ENCODE measurements at places on chromosomes 3 and 15.

GRCh38 chr3:52865994-52866393 lies 31.2 kb upstream of the MUSTN1 start:
- DNase-seq, result no peak

DNA sequence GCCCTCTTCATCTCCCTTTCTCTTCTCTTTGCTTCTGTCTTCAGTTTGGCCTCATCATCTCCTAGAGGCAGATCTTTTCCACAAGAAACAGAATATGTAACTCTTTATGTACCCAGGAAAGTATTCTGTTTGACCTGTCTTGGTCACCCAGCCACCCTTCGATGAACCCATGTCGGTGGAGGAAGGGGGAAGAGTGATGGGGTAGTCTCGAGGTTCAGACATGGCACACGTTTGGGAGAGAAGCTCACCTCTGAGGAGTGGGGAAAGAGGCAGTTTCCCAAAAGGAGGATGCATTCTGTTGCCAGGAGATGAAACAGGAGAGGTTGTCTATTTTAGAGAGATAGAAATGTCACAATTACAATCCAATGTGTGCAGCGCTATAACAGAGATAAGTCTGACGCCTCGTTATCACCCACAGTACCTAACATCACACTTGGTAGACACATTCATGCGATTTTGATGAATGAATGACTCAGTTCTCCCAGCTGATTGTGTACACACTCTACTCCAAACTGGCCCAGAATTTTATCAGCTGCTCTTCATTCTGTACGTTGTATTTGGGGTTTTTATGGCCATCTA lies 722 bp upstream of the CCDC50 start:
- no peak for DNase-seq

GRCh38 chr15:60745469-60746061 lies 266.6 kb upstream of the ICE2 start:
- DNase-seq, result no peak

- DNase-seq, result no peak
Measured at GRCh38 chr3:117141812-117142211, 432.2 kb downstream of the TUSC7 start.

DNA sequence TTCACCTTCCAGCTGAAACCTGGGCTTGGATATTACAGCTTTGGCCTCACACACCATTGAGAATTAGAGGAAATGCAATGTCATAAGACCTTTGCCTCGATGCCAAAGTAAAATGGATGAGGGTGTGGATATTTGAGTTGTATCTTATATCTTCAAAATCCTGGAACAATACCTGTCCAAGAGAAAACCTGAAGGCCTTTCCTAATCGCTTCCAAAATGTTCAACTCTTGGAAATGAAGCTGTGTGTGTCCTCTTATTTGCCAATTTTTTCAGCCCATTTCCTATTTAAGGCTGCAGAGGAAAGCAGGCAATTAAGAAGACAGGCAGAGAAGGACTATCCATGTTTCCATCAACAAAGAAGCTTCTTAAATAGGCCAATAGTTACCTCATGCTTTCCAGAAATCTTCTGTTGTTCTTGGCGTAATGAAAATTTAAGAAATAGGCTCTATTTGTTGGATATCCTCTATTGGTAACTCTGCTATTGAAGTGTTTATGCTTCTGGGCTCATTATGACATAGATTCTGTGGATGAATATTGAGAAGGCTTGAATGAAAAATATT lies 99.5 kb upstream of the ZBTB20 start:
- no peak for DNase-seq

GRCh38 chr3:117629505-117629904 lies 919.9 kb downstream of the TUSC7 start:
- no peak for DNase-seq

DNA sequence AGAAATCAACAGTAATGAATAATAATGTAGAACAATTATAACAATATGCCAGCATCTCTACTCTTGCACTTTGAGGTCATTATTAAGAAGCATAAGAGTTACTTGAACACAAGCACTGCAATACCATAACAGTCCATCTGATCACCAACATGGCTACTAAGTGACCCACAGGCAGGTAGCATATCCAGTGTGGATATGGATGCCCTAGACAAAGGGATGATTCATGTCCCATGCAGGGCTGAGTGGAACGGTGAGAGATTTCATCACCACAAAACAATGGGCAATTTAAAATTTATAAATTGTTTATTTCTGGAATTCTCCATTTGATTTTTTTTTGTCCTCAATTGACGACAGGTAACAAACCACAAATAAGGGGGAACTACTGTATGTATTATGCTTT lies 107.7 kb upstream of the TSC22D2 start:
- peak; percentile 13 for DNase-seq

GRCh38 chr3:172678068-172678467 lies 32.8 kb downstream of the NCEH1 start:
- DNase-seq, result no peak

- DNase-seq, result no peak
Measured at GRCh38 chr3:126014252-126014651, 45.3 kb downstream of the ROPN1B start.

GRCh38 chr15:55786341-55786740 lies 43.4 kb upstream of the PRTG start:
- no peak for DNase-seq

DNA sequence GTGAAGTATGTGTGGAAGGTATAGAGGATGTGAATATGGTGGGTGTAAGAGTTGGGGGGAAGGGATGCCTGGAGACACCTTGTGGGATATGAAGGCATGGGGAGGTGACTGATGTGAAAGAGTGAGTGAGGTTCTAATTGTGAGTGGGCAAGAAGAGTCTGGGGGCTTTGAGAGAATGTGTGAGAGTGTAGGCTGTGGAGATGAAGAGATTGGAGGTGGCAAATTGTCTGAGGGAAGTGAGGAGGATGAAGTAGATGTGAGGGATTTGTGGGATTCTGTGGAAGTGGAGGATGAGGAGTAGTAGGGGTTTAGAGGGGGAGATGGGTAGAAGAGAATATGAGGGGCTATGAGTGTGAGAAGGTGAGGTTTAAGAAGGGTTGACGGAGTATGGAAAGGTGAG lies 41.6 kb downstream of the ZIC4 start:
- no peak for DNase-seq

DNA sequence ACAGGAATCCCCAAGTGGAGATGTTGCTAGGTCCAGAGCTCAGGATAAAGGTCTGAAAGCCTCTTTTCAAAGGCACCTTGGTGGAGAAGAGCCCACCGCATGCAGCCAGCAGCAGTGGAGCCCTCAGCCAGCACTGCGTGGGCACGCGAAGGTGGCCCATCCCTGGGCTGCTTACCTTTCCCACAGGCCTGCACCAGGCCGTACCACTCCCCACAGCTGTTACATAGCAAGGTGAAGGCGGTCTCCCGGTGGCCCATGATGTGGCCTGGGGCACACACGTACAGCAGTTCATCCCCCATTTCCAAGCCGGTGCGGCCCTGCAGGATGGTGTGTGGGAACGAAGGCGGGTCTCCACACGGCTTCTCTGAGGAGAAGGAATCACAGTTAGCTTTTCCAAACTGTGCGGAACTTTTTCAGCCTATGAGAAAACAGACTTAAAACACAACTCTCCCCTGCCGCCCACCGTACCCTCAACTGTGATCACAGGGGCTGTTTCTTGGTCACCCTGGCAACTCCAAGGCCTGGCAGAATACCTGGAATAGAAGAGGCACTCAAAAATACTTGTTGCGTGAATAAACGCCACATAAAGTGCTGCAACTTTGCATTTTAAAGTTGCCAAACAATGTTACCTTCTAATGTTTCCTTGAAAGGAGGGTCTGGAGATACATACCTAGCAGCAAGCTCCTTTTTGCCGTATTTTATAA lies 43.7 kb downstream of the SUSD5 start:
- no peak for DNase-seq

DNA sequence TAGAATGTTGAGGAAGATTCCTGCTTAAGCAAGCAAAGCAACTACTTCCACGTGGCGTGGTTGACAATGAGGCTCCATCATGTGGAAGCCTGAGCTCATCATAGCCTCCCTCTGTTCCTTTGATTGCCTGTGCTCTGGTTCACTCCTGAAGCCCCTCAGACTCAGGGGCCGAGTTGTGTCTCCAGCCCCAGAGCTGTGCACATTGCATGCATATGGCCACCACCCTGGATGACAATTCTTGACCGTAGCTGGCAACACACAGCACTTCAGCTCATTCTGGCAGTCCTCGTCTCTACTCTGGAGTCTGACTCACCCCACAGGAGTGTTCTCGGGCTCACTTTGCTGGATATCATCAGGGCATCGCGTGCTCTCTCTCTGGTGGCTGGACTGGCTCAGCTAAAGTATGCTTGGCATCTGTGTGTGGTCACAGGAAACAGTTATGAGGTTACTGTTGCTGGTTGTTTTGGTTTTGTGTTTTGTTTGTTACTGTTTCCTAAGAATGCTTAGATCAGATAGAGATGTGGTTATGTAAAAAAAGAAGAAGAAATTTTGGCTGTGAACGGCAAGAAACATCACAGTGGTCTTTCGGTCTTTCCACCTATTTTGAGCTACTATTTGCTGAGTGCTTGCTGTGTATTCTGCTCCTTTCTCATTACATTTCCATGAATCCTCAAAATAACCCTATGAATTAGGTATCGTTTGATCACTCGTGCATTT lies 41.6 kb upstream of the MRPS22 start:
- peak; percentile 80 for DNase-seq

DNA sequence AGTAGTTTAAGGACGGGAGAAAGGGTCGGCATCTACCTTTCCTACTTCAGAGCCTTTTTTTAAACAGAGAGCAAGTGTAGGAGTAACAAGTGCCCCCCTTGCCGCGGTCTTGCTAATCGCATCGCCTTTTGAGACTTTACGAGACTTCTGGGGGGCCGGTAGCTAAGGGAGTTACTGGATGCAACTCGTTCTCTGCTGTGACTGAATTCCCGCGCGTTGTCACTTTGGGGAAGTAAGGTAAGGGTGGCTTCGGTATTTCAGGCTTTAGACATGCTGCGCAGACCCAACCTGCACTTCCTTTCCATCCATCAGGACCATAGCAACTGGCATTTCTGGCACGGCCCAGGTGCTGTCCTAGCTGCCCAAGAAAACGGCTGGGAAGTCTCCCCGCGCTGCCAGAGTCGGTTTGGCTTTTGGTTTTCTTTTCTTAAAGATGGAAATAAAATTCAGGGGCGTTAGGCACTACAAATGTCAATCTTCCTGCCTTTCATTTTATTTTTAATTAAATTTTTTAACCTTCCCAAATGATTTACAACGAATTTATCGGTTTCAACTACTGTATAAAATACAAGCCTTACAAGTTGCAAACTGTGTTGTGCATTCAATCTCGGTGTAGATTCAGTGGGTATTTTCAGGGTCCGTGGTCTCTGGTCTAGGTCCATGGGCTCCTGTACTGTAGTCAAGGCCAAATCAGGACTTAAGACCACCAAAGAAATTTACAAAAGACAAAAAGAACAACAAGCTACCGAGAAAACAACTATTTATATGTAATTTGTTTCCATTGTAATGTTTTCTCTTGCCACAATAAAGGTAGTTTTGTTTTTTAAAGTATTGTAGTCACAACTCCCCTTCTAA lies 3.5 kb downstream of the MECOM start:
- DNase-seq, result no peak

GRCh38 chr3:13229273-13229949 lies 156.2 kb upstream of the IQSEC1 start:
- peak; percentile 32 for DNase-seq

GRCh38 chr3:166788936-166789335 lies 591.2 kb downstream of the ZBBX start:
- DNase-seq, result no peak
